ENCODE measurements at places on chromosomes 16 and 17. TPM values are rescaled to one million over a fixed set of nuclear protein-coding genes. Genes with fewer than 3 reads are reported as not detected.

The TBC1D28 gene
- total RNA-seq = not detected

The HOXB3 gene
- total RNA-seq = 8.1 TPM

The ZNF594 gene
- 3.1 TPM for total RNA-seq

The KRTAP9-8 gene
- total RNA-seq = not detected

The EVPLL gene
- not detected for total RNA-seq

The UTP4 gene
- total RNA-seq = 44.4 TPM

The ENO3 gene
- total RNA-seq = 11.7 TPM

The CYBA gene
- total RNA-seq = 351 TPM

The TOM1L1 gene
- not detected for total RNA-seq

The TOX3 gene
- not detected for total RNA-seq

The ABCA6 gene
- total RNA-seq = 0.15 TPM

The DBNDD1 gene
- 1.1 TPM for total RNA-seq

The SRCIN1 gene
- not detected for total RNA-seq

The CMTM2 gene
- total RNA-seq = 0.49 TPM

The ZG16 gene
- not detected for total RNA-seq

The SDR42E2 gene
- 3.5 TPM for total RNA-seq

The CLDN7 gene
- total RNA-seq = not detected

The OR1G1 gene
- total RNA-seq = not detected

The PIP4K2B gene
- total RNA-seq = 29.5 TPM

The FBXL16 gene
- 18.6 TPM for total RNA-seq

The DNAJA2 gene
- 90.8 TPM for total RNA-seq

The PDK2 gene
- total RNA-seq = 25.2 TPM

The LPO gene
- 0.15 TPM for total RNA-seq

The ST6GALNAC1 gene
- total RNA-seq = 8.5 TPM

The TLCD3A gene
- total RNA-seq = 0.67 TPM

The ZNF205 gene
- total RNA-seq = not detected

The CD300H gene
- total RNA-seq = not detected

The ALOX12 gene
- total RNA-seq = 2.7 TPM

The EPN3 gene
- not detected for total RNA-seq

The MYH1 gene
- not detected for total RNA-seq

The ZG16B gene
- total RNA-seq = not detected

The AURKB gene
- total RNA-seq = 3.7 TPM

The NEUROD2 gene
- total RNA-seq = not detected

The KARS1 gene
- total RNA-seq = 130 TPM

The HCRT gene
- not detected for total RNA-seq

The KRTAP4-5 gene
- not detected for total RNA-seq

The IL17C gene
- 1.2 TPM for total RNA-seq

The GDPD3 gene
- total RNA-seq = 26.7 TPM

The KNOP1 gene
- total RNA-seq = 3.2 TPM

The HNF1B gene
- total RNA-seq = not detected

The C17orf113 gene
- 0.27 TPM for total RNA-seq

The SLC7A6OS gene
- total RNA-seq = 38.4 TPM

The CACNG4 gene
- not detected for total RNA-seq

The TMED6 gene
- 1.8 TPM for total RNA-seq

The NCOR1 gene
- 216 TPM for total RNA-seq

The NUDT7 gene
- 4.8 TPM for total RNA-seq

The LAT gene
- 282 TPM for total RNA-seq

The ITGAX gene
- total RNA-seq = 1.9 TPM

The YPEL3 gene
- 121 TPM for total RNA-seq

The MPO gene
- not detected for total RNA-seq

The JPT1 gene
- 70.9 TPM for total RNA-seq

The KCNH4 gene
- 0.47 TPM for total RNA-seq

The SGCA gene
- total RNA-seq = not detected

The TGFB1I1 gene
- 1.6 TPM for total RNA-seq

The ENPP7 gene
- total RNA-seq = not detected

The C17orf78 gene
- total RNA-seq = not detected

The TPSG1 gene
- not detected for total RNA-seq

The TPSAB1 gene
- total RNA-seq = not detected

The SCNN1B gene
- total RNA-seq = not detected

All from CD4-positive, CD25-positive, alpha-beta regulatory T cell (primary cell).